GM12892 (cell line): ENCODE measurements at places on chromosomes 2 and 18.

DNA sequence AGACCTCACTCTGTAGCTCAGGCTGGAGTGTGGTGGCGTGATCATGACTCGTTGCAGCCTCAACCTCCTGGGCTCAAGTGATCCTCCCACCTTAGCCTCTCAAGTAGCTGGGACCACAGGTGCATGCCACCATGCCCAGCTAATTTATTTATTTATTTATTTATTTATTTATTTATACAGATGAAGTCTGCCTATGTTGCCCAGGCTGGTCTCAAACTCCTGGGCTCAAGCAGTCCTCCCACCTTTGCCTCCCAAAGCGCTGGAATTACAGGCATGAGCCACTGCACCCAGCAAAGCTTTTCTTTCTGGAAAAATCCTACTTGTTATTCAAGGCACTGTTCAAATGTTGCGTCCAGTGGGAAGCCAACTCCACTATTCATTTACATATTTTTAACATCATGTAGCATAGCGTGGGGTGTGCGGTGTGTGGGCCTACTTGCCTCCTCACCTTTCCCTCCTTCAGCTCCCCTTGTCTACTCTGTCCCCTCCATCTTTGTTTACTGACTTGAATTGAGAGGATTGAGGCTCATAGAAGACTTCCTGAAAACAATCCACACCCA lies 6.8 kb upstream of the RHOB start:
- DNase-seq = no peak

GRCh38 chr2:53945538-53945937 lies 25.3 kb downstream of the PSME4 start:
- DNase-seq = no peak

DNA sequence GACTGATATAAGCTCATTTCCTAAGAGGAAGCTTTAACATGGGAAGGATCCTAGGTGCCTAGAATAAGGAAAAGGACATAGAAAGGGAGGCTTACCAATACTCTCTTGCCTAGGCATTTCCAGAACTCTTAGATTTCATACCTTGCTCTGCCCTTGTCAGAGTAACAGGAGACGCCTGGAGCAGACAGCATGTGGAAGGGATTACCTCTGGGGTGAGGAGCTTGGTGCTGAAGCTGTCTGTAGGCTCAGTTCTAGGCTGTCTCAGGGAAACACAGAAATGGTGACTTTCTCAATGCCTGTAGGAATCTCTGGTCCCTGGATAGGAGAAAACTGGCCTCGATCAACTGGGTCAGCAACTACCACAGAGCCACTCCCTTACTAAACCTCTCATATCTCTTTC lies 150.0 kb downstream of the SLC4A3 start:
- no peak for DNase-seq

DNA sequence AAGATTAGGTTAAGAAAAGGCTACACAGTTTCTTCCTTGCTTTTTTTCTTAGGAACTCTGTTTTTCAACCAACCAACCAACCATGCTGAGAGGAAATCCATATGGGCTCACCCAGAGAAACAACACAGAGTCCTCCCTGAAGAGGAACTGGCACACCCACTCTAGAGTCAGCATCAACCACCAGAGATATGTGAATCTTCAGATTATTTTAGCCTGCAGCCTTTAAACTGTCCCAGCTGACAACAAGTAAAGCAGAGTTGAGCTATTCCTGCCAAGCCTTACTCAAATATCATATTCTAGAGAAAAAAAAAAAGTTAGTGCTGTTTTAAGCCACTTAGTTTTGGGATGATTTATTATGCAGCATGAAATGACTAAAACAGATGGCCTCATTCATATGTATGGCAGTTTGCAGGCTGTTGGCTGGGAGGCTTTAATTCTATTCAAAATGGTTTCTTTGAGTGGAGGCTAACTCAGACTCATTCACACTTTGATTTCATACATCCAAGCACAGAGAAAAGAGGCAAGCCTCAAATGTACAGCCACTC lies 1637.7 kb upstream of the LRRTM1 start:
- no peak for DNase-seq

GRCh38 chr2:101779656-101780055 lies 82.1 kb downstream of the MAP4K4 start:
- DNase-seq = no peak

- DNase-seq = no peak
Observed at GRCh38 chr2:136375017-136375901, 257.3 kb upstream of the CXCR4 start.

DNA sequence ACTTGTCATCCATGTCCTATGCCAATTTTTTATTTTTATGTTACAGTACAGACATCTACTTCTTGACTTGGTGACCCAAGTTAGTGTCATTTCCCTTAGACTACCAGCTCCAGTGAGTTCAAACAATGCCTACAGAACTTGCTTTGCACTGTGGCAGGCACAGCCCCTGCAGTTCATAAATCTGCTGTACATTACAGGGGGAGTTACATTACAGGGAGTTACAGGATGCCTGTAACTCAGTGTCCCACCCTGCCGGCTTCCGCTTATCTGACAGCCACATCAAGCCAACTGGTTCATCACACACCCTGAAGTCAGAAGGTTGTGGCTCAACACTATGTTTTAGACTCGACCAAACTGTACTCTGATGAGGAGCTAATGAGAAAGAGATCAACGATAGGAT lies 7.8 kb upstream of the NPAS2 start:
- DNase-seq = no peak

GRCh38 chr2:46195819-46196218 lies 101.4 kb upstream of the EPAS1 start:
- no peak for DNase-seq

DNA sequence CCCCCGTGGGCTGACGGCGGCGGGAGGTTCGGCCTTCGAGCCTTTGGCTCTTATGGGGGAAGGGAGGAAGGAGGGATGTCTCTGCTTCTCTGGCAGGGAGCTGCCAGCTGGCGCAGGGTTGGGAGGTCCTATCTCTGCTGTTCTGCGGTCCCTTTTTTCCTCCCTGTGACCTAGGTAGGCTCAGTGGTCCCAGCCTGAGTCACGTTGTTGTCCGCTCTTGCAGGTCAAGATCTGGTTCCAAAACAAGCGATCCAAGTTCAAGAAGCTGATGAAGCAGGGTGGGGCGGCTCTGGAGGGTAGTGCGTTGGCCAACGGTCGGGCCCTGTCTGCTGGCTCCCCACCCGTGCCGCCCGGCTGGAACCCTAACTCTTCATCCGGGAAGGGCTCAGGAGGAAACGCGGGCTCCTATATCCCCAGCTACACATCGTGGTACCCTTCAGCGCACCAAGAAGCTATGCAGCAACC lies 2.5 kb downstream of the DLX1 start:
- no peak for DNase-seq

DNA sequence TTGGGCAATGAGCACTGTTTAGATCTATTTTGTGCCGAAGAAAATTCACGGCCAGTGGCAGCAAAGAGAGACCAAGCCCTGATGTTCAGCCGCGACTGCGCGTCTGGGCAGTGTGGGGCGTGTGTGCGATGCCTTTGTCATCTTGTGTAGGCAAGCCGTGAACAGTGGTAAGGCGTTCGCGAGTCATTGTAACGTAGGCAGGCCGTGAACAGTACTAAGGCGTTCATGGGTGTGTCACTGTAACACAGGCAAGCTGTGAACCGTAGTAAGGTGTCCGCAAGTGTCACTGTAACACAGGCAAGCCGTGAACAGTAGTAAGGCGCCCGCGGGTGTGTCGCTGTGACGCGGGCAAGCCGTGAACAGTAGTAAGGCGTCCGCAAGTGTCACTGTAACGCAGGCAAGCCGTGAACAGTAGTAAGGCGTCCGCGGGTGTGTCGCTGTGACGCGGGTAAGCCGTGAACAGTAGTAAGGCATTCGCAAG lies 99.9 kb downstream of the NFATC1 start:
- DNase-seq = no peak

- no peak for DNase-seq
Observed at GRCh38 chr2:229003256-229003655, 267.8 kb downstream of the PID1 start.

GRCh38 chr2:217367464-217367863 lies 507.6 kb upstream of the TNP1 start:
- DNase-seq = no peak

- no peak for DNase-seq
Observed at GRCh38 chr18:36406805-36407204, 109.3 kb downstream of the FHOD3 start.

DNA sequence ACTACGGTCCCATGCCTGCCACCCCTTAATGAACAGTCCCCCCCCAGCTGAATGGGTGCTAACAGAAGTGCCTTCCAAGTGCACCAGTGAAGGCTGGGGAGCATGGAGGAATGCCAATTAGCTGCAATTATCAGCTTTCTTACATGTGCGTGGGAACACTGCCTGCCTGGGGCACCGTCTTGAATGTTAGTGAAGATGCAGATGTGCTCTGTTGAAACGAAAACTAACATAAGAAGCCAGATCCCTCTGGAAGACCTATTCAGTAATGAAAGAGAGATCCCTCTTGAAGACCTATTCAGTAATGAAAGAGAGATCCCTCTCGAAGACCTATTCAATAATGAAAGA lies 154.5 kb downstream of the CLIP4 start:
- no peak for DNase-seq

DNA sequence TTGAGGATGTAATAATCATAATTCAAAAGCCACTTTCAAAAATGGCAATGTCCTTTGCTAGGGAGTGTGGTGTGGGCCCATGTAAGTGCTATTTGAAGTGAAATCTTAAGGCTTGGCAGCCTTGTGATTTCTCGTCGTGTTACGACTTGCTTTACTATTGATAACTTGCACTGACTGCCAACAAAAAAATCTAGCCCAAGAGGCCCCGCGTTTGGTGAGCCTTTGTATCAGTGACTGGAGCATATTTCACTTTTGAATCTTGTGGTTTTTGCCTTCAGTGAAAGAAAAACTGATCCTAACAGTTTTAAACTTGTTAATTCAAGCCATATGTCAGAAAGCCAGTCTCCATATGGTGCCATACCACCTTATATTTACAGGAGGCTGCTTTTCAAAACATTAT lies 248.0 kb downstream of the TMEM182 start:
- DNase-seq = no peak

- DNase-seq = no peak
Observed at GRCh38 chr18:23982155-23983079, 32.1 kb upstream of the TTC39C start.

GRCh38 chr2:151287513-151288250 lies 1.8 kb downstream of the NMI start:
- no peak for DNase-seq

DNA sequence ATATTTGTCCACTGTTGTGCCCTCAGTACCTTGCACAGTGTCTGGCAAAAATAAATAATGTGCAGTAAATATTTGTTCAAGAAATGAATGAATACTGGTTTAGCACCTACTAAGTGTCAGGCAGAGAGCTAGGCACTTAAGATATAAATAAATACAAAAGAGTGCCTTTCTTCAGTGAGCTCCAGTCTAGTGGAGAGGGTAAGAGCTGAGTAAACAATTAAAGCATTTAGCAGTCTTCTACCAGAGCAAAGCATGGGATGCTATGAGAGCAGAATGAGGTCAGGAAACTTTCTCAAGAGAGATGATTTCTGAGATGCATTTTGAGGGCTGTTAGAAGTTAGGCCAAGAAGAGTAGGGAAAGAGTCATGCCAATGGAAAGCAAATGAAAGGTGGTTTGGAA lies 314.7 kb downstream of the DSC3 start:
- no peak for DNase-seq

GRCh38 chr2:142545036-142545435 lies 332.4 kb upstream of the KYNU start:
- no peak for DNase-seq

GRCh38 chr2:26820932-26821331 lies 27.0 kb upstream of the DPYSL5 start:
- DNase-seq = no peak

DNA sequence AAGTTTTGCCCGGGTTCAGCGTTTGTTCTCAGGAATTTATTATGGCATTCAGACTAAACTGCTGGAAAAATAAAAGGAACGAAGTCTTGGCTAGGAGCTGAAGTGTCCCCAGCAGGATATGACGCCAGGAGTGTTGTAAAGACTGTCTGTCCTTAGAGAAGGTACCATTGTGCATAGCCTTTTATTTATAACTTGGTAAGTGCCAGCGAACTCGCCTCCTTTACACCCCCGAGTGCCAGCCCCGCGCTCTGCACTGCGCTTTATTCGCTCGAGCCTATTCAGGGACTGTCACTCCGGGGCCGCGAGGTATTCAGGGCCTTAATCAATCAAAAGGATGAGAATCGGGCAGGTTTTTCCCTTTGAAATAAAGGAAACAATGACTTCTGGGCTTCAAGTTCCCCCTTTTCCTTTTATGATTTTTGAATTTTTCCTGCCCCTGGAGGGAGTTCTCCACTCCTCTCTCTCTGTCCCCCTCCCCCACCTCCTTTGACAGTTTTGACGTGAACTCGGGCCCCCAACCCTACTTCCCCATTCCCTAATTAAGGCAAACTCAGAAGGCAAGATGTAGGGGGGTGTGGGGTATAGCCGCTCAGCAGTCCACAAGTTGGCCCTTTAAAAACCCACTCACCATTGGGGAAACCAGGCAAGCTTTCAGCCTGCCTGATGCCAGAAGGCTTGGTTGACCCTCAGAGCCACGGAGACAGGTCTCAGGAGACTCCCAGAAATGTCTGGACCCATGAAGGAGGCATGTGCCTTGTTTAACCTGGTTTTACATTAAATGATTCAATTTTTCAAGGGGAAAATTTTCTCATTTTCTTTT lies 1.3 kb upstream of the PAX3 start:
- no peak for DNase-seq

DNA sequence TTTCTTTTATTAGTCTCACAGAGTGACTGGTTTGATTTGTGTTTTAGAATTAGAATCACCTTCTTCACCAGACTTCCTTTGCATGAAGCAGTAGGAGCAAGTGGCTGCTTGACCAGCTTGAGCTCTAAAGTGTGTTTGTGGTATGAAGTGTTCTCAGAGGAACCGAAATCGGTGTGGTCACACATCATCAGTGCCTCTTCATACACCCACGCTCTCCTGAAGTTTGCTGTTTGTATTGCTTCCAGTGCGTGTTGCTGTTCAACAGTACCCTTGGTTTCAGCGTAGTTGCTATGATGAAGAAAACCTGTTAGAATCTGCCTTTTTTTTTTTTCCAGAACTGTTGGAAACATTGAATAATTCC lies 77.9 kb downstream of the LIMS1 start:
- no peak for DNase-seq

- DNase-seq = no peak
Observed at GRCh38 chr2:38105922-38106321, 30.0 kb upstream of the CYP1B1 start.

DNA sequence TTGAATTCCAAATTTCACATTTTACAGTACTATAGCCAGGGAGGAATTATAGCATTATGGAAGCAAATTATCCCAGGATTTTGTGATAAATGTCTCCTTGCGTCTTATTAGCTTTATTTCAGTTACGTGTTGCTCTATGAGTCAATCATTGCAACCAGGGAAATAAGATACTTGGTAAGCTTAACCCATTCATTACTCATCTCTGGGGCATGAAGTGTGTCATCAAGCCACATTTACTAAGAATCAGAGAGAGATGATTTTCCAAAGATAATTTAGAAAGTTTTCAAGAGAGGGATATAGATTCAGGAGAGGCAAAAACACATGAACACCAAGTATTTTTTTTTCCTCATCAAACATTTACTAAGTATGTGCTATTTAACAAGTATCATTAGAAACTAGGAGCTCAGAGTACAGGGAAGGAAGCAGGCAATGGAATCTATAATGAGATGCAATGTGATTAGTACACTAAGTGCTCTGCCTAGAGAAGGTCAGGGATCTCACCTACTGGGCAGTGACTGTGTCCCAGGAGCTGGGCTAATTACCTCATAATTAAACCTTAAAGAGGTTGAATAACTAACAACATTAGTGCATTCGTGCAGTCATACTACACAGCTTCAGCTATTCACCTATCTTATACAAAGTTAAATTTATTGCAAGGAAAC lies 217.8 kb upstream of the NXPH2 start:
- DNase-seq = no peak

- DNase-seq = no peak
Observed at GRCh38 chr18:25141399-25141798, 210.6 kb downstream of the ZNF521 start.

- no peak for DNase-seq
Observed at GRCh38 chr2:214311931-214312749, 98.7 kb upstream of the VWC2L start.
